Thyroid gland (tissue), 4 donors: ENCODE measurements at places on chromosomes 5 and 9.

DNA sequence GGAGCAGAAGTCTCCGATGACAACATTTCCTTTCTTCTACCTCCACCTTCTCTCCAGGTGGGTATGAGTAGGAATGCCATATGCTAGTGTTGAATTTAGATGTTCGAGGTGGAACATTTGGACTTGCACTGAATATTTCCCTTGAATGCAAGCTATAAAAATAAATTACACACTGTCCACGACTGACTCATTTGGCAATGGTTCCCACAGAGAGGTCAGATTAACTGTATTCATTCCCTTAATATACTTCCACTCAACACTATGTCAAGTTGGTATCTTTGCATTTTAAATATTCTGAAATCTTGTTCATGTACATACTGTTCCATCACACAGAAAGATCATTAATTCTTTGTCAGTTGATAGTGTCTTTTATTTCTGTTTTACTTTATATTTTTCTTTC is 222.6 kb upstream of the PIK3R1 start:
- no peak for DNase-seq

- DNase-seq: no peak
Measured at GRCh38 chr9:124576751-124577150, 69.6 kb upstream of the NR5A1 start.

DNA sequence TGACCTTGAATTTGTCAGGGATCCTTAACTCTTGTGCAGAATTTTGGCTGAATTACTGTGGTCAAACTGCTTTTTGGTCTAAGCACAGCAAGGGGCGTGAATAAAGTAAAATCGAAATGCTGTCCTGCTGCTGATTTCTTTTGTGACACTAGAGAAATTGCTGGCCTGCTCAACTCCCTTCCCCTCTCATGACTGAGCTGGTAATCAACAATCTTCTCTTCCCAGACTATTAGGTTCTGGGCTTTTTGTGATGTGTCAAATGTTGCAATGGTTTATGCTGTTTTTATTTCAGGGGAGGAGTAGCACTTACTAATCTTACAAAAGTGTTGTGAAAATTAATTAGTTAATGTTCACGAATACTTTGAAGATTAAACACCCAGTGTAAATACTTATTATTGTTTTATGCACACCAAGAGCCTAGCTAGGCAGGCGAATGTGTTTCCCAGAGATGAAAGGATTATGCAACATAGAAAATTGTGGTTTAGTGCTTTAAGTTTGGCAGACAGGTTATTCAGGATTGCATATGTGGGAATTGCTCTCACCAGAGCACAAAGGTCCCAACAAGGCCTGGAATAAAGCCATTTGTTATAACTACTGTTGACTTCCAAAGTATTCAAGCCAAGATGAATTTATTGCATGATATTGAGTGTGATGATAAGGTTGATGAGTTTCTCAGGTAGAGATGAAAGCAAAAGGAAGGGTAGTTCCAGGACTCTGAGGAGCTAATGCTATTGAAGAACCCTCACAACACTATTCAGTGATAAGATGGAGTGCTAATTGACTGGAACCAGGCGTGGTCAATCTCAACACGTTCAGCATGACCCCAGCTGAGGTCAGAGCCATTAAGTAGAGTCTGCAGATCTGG is 280.7 kb upstream of the ZNF608 start:
- no peak for DNase-seq

DNA sequence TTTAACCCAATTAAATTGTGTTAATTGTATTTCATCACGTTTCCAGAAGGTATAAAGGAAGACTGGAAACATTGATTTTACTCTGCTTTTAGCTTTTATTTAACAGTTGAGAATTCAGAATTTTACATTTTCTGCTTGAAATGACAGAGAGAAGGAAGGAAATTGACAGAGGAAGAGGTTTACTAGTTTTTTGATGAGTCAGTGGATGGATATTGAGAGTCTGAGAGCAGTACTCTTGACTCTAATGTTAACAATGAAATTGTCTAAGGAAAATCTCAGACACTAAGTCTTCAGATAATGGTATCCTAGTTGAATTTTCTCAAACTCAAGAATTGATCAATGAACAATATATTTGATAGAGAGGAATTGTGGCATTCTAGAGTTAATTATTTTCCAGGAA is 60.6 kb downstream of the IPO11 start:
- no peak for DNase-seq

- no peak for DNase-seq
Measured at GRCh38 chr5:104081232-104081631, 518.6 kb upstream of the NUDT12 start.

DNA sequence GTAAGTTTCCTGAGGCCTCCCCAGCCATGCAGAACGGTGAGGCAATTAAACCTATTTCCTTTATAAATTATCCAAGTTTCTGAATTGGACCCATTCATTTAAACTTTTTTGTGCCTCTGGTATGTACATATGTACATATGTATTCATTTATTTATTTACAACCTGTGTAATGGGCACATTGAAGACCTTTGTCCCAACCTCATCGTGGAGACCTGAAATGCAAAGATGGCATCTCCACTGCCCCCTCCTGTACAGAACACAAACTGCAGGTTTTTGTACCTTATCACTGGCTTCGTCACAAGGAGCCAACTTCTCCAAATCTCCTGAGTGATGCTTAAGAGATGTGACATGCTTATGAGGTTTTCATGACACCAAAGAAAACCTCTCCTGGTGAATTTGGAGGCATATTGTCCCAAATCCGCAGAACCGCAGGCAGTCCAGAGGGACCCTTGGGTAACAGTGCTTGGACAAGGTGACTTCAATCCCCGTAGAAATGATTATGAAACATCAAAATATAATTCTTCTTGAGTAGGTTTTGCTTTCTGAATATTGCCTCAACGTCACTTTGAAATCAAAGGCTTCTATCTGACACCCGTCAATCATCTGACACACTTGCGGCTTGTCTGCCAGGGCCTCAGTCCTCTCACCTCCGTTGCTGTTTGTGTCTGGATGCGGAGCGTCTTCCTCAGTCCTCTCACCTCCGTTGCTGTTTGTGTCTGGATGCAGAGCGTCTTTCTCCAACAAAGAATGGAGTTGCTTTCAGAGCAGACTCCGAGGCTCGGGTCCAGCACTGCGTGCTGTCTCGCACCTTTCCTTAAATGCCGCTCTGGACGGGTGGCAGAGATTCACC is 135.0 kb upstream of the IRX4 start:
- DNase-seq: no peak

DNA sequence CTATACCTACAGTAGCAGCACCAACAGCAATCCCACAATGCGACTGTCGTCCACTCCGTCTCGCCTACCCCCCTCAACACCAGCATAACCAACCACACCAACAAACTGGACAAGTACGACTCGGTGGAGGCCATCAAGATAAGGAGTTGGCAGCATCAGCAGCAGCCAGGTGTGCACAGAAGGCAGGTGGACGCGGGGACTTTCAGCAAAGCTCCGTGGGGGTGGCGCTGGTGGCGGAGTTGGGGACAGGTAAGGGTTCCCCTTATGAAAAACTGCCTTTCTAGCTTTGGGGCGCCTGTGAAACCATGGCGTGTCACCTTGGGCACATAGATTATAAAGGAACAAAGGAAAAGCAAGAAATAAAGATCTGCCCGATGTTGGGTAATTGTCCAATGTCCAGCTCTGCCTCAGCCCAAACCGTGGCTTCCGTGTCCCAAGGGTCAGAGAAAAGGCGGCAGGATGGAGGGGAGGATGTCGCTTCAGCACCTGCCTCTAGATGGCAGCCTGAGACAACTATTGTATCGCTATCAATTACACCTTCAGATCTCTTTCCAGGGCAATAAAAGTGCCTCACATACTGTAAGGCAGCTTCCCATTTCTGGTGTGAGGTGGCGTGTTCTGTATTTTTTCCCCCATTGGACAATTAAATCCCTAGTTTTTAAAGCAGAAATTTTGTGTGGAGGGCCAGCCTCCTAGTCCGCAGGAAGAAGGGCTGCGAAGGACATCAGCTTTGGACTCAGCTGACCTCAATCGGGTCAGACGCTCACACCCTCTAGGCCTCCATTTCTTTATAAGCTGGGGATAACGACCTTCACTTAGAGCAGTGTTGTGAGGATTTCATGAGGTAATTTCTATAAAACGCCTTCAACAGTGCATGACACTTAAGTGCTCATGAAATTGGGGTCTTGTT is 58.8 kb downstream of the MTRR start:
- DNase-seq: peak; percentile 61

DNA sequence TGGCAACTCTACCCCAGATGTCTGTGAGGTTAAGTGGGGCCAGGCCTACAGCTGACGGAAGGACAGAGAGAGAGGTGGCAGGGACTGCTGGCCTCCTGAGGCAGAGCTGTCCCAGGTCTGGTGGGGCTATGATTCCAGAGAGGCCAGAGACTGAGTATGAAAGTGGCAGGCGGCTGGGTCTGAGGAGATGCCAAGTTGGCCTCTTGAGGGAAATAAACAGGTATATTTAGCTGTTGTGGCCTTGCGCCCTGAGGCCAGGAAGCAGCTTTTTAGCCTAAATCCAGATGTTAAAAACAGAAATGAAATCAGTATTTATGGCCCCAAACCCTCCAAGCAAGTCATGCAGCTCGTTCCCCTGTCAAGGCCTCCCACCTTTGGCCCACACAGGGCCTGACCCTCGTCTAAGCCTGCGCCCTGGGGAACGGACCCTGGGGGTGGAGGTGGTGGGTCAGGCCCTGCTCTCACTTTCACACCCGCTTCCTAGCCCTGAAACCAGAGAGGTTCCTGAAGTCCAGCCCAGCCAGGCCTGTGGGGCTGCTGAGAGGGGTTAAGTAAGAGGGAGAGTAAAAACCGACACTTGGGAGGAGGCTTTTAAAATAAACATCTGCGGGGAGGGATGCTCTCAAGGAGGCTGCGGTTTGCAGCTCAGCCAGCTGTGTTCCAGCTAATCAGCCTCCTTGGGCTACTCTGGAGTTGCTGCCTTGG is 18.7 kb downstream of the PCDHGC5 start:
- DNase-seq: no peak

- DNase-seq: peak; percentile 61
Measured at GRCh38 chr9:112174222-112174964, 704 bp downstream of the SUSD1 start.

GRCh38 chr9:79817438-79818004 is 245.8 kb downstream of the TLE4 start:
- peak; percentile 5 for DNase-seq

DNA sequence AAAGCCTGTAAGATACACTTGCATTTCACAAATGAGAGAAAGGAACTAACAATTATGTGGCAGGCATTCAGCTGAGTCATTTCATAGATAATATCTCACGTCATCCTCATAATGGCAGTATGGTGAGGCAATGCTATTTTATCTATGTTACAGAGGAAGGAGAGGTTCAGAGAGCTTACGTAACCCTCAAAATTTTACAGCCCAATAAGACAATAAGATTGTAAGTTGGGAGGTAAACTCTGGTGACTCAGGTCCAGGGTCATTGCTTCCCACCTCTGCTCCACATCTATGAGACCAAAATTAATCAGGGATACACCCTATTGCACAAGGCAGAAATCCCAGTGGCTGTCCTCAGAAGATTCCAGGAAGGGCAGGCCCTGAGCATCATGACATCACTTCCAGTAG is 309.7 kb downstream of the NSG2 start:
- DNase-seq: no peak

GRCh38 chr9:16012621-16013020 is 459.8 kb downstream of the CCDC171 start:
- DNase-seq: no peak

DNA sequence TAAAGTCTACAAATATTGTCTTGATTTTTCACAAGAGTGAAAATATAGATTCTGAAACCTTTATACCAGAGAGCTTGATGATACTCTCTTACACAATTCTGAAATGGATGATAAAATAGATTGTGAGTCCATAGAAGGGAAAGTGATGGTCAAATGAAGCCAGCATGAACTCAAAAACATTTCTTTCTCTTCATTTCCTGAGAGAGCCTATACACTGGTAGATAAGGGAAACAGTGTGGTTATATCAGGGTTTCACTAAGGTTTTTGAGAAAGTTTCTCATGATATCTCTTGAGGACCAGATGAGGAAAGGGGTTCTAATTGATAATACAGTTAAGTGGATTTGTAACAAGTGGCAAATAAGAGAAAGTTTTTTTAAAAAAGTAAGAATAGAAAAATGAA is 254.1 kb downstream of the PJA2 start:
- DNase-seq: no peak

DNA sequence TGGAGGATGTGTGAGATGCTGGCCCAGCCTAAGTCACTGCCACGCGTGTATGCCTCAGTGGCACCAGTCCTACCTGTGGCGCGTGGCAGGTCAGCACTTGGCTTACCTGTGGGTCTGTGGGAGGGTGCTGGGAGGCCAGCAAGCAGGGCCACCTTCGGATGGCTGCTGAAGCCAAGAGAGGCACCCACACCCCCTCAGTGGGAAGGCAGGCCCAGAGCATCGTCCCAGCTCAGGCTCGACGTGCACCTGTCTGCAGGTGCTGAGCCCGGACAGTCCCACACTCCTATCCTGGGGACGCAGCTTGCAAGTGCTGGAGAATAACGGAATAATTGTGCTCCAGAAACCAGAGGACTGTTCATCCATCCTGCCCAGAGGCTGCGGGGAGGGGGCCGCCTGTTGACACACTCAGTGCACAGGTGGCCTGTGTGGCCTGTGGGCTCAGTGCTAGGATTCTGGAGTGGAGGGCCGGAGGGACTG is 24.0 kb downstream of the NKD2 start:
- no peak for DNase-seq

GRCh38 chr9:26523577-26523976 is 369.0 kb downstream of the CAAP1 start:
- no peak for DNase-seq

GRCh38 chr9:136900556-136900955 is 14.2 kb downstream of the TRAF2 start:
- no peak for DNase-seq

DNA sequence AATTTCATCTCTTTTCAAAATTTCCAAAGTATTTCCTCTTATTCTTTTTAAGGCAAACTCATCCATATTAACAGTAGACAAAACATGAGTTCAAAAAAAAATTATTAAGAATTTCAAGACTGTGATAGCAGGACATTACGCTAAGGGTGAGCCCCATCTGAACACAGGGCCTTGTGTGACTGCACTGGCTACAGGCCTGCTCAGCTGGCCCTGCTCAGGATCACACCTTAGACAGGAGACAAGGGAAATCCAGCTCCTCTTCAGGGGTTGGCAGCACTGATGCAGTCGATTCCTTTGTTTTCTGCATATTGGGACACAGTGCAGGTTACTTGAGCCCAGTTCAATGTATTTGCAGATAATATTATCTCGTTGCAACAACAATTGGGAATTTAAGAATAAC is 444.7 kb downstream of the PLK2 start:
- DNase-seq: no peak

DNA sequence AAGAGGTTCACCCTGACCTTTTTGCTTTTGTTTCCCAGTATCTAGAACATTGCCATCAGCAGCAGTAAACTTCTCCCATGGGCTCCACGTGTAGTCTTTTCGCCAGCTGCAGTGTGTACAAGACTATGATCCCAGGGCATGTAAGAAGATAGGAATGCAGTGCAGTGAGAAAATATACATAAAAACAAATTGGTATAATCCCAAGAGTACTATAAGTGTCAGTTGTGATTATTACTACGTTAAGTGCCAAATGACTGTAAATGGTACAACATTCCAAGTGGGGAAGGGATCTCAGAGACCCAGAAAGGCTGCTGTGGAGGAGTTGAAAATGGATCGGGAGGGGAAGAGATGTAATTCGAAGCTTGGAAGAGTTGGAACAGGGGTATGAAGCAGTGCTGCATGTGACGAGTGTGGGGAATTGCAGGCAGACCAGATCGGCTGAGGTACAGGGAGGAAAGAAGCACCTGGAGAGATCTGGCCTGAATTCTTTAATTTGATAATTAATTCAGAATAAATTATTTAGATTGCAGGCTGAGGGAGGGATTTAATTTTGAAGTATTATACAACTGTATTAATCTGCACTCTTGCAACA is 95.1 kb downstream of the FBXL7 start:
- no peak for DNase-seq
